ACHN (cell line): ENCODE measurements at places on chromosomes 4 and X.
A peak's percentile ranks its signal among the peaks of the same experiment; 100 is the strongest.

DNA sequence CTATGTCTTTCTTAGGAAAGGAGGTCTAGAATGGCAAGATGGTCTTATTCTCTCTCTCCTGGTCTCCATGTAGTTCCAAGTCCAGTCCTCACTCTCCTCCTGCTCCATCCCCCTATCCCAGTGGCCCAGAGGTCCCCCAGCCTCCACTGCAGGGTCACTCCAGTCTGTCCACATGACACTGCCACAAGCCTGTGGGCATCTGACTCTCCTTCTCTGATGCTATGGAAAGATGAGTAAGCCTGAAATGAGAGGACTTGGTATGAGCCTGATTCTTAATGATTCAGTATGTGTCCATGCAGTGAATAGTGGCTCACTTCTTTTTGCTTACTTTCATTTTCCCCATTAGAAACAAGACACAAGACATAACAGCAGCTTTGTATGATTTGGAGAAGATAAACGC is 516.8 kb upstream of the ADGRL3 start:
- DNase-seq: no peak

- peak; percentile 12 for DNase-seq
Measured at GRCh38 chr4:38141808-38142500, 181.8 kb downstream of the PTTG2 start.

- no peak for DNase-seq
Measured at GRCh38 chr4:42512226-42512625, 114.9 kb downstream of the SHISA3 start.

- peak; percentile 39 for DNase-seq
Measured at GRCh38 chr4:85823295-85823694, 348.3 kb downstream of the ARHGAP24 start.

GRCh38 chrX:111850975-111851374 is 25.0 kb upstream of the TRPC5OS start:
- DNase-seq: no peak

- DNase-seq: peak; percentile 69
Measured at GRCh38 chr4:139030614-139031235, 15.1 kb downstream of the NOCT start.

DNA sequence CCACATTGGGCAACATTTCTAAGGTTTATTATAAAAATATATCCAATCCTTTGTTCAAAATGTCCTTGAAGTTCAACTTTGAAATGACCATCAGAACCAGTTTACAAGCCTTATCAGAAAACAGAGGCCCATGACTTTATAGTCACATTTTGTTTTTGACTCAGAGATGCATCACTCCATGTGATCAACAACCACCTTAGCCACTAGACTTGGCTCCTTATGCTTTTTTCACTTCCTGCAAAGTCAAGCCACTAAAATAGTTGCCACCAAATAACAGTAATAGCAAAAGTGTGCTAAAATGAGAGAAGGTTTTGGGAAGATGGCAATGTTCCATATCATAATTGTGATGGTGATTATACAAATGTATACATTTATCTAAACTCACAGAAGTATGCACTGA is 181.7 kb downstream of the MAML3 start:
- DNase-seq: no peak

DNA sequence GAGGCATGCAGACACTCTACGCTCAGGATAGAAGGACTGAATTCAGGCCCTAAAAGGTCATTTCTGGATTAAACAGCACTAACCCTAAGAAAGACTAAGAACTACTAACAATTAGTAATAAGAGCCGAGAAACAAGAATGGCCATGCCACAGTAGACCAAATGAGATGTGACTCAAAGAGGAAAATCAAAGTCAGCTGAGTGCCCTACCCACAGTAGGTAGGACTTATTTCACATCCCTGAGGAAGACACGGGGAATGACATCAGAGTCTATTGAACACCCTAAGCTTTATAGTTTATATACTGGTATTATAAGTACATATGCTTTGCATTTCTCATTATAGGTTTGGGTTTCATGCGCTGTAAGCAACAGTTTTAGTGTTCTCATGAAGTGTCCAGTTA is 2.7 kb upstream of the ARSJ start:
- no peak for DNase-seq

DNA sequence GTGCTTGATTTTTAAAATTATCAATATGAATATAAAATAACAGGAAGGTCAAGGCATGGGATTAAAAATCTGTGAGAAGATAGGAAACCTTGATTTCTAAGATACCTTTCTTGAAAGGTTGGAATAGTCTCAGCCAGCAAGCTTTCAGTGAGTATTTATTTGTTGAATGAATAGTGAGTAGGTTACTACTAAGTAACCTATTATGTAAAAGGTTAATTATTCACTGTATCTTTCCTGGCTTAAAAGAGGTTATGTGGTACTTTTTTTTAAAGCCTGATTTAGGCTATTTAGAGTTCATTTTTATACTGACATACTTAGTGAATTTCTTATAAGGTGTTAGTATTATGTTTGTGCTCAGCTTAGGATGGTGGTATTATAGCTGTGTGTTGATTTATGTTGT is 123.5 kb downstream of the PTPN13 start:
- peak; percentile 71 for DNase-seq

GRCh38 chr4:45621971-45622370 is 501.9 kb downstream of the GABRG1 start:
- DNase-seq: peak; percentile 80

- no peak for DNase-seq
Measured at GRCh38 chrX:153409414-153410101, 1.7 kb upstream of the ZFP92 start.

GRCh38 chr4:6746721-6747293 is 30.8 kb downstream of the BLOC1S4 start:
- no peak for DNase-seq

GRCh38 chr4:3873408-3874027 is 107.3 kb downstream of the ADRA2C start:
- DNase-seq: no peak

- no peak for DNase-seq
Measured at GRCh38 chr4:101347267-101347556, at the start of gene PPP3CA. PPP3CA (minus strand) TSS chr4:101347526.

- DNase-seq: no peak
Measured at GRCh38 chrX:153063315-153063714, 7.0 kb downstream of the PNMA3 start.

GRCh38 chr4:128287871-128288688 is 467 bp upstream of the PGRMC2 start:
- DNase-seq: peak; percentile 96

DNA sequence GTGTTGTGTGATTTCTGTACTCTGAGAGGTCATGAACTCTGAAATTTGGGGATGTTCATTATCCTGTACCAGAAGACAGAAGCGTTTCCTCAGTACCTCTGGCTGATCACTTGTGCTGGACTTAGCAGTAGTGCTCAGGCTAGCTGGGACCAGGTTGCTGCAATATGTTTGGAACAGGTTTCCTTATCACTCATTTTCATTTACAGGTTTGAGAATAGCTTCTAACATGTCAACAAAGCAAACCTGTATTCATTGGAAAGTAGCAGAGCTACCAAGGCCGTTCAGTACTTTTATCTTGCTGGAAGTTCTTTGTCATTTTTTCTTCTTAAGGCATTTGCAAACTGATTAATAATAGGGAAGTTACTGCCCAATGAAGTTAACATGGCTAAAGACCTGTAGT is 242.9 kb upstream of the ANKRD50 start:
- no peak for DNase-seq

GRCh38 chr4:90095000-90095399 is 32.2 kb upstream of the CCSER1 start:
- DNase-seq: no peak

DNA sequence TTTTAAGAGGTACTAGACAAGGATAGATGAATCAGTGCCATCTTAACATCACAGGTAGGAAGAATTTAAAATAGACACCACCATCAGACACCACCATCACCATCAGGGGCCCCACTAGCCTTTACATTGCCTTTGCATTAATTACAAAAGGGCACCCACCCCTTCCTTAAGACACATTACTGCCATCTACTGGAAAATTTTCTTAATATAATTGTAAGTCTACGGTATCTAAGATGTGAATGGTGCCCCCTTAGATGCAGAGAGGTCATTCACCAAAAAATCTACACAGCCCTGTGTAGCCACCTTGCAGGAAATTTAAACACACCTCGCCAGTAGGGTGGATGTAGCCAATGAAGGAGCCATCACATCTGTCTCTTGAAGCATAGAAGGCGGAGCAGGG is 184.1 kb downstream of the MID1IP1 start:
- peak; percentile 17 for DNase-seq

DNA sequence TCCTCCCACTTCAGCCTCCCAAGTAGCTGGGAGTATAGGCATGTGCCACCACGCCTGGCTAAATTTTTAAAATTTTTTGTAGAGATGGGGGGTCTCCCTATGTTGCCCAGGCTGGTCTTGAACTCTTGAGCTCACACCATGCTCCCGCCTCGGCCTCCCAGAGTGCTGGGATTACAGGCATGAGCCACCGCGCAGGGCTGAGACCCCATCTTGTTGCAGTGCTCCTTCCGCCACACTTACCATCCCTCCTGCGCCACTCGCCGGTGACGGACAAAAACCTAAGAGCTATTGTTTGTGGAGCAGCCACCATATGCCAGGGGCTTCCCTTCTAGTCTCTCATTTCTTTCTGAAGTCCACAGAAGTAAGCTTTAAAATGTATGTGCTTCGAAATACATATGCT is 34.5 kb downstream of the NSG1 start:
- no peak for DNase-seq

DNA sequence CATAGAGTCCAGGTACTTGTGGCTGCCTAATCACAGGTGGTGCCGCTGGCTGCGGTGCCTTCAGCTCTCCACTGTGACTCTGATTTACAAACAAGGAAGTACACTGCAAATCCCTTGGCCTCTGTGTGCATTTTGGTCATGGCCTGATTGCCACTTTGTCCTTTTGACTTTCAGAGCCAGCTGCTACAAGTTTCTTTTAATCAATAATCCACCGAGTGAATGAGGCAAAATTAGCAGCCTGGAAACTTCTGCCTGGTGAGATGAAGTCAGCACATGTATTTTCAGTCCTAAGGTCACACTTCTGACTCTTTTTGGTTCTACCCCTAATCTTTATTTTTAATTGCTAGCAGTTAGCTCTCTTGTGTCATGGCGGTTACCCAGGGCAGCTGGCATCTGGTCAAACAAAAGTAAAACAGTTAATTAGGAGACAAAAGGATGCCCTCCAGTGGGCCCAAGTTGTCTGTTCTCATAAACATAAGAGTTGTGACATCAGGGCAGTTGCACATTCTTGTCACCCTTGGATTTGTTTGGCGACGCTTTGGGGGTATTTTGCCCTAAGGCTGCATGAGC is 62.3 kb upstream of the LNX1 start:
- no peak for DNase-seq

- no peak for DNase-seq
Measured at GRCh38 chrX:13013363-13014110, 30.9 kb downstream of the FAM9C start.

- DNase-seq: no peak
Measured at GRCh38 chr4:22030307-22030706, 81.7 kb upstream of the KCNIP4 start.

DNA sequence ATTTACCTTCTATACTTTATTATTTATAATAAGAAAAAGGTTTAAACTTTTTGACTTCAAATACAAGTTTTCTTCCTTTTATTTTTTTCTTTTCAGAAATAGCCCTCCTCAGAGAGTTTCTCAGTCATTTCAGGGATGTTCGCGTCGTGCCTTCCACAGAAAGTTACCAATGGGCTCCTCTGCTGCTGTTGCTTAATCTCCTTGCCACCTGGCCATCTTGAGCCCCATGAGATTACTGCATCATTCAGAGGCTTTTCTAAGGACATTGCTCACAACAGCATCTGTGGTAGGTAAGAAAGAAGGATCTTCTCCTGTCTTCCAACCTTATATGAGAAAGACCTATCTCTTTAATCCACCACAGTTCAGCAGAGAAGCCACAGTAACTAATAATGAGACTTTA is 1361.9 kb upstream of the ADGRL3 start:
- DNase-seq: no peak

DNA sequence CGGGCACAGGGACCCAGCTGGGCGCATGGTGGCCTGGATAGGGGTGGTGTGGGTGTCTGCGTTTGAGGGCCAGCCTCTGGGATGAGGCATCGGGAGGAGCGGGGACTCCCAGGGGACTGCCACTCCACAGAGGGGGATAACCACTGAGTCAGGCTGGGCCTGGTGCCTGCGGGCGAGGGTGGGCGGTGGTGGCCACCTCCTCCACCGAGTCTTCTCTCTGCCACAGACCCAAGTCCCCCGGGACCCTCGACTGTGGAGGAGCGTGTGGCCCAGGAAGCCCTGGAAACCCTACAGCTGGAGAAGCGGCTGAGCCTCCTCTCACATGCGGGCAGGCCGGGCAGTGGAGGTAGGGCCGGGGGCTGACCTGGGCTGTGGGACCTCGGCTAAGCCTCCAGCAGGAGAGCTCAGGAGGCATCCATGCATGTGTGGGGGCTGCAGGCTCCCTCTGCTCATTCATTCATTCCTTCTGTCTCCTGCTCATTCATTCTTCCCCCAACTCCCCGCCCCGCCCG is 26.4 kb downstream of the DOK7 start:
- no peak for DNase-seq

DNA sequence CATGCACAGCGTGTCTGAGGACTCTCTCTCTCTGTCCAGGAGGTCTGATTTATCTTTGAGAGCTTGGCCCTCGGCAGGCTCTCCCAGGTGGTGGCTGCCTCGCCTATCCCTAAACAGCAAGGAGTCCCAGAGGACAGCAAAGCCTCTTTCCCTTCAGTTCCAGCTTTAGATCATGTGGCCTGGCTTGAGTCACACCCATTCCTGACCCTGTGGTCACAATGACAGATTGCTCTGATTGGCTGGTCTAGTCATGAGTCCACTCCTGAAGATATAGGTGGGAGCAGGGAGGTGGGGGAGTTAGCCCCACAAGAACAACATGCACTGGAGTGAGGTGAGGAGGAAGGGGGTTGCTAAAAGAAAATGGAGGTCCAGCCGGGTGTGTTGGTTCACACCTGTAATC is 12.1 kb upstream of the PORCN start:
- no peak for DNase-seq

- no peak for DNase-seq
Measured at GRCh38 chr4:168995537-168996295, 14.3 kb downstream of the CBR4 start.

DNA sequence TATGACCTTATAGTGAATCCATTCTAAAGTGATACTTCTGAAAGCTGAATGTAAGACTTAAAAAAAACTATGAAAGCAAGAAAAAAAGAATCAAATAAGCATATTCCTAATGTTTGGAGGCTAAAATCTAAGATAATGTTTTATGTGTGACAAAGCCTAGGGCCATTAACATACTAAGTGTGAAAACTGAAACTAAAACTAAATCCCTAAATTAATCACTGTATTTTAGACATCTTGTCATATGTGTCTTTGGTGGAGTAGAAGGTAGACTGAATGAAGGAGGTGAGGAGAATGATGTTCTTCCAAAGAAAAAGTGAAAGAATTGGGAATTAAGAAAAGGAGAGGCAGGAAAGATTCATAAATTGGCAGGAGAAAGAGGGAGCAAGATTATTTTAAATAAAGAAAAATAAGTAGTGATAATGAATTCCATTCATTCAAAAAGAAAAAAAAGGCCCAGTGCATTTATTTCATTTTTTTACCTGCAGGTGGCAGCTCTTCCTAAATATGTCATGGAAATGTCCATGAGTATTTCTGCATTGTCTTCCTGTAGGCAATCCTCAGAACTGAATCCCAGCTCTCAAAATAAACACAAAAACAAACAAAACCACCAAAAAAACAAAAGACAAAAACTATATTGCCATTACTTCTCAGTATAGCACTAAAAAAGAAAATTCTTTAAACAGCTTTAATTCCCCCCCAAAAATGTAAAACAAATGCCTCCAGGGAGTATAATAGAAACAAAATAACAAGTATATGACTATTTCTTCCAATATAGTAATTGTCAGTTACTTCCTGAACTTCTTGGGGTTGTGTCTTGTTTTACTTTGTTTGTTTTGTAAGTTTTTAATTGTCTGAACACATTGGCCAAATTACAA is 17.0 kb upstream of the AP1AR start:
- peak; percentile 58 for DNase-seq

GRCh38 chrX:16851827-16852226 is 18.3 kb downstream of the RBBP7 start:
- no peak for DNase-seq
